ENCODE measurements at places on chromosomes 3 and 15.
A peak's percentile ranks its signal among the peaks of the same experiment; 100 is the strongest.

- no peak for DNase-seq
Measured at GRCh38 chr15:81053621-81054020, 52.9 kb downstream of the TLNRD1 start.

DNA sequence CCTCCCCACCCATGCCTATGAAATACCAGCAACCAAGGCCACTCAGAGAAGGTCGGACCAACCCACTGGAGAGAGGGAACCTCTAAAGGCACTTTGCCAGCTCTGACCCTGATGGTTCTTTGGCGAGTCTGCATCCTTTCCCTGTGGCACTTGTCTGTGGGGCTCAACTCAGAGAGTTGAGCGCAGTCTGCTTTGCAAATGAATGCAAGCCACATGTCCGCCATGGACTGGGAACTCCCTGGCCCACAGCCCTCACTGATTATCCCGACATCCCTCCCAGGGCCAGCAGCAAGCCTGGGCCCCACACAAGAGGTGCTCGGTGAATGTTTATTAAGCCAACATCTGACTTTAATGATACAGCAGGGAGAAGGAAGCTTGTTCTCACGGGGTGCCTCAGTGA lies 55.5 kb upstream of the HES1 start:
- no peak for DNase-seq

DNA sequence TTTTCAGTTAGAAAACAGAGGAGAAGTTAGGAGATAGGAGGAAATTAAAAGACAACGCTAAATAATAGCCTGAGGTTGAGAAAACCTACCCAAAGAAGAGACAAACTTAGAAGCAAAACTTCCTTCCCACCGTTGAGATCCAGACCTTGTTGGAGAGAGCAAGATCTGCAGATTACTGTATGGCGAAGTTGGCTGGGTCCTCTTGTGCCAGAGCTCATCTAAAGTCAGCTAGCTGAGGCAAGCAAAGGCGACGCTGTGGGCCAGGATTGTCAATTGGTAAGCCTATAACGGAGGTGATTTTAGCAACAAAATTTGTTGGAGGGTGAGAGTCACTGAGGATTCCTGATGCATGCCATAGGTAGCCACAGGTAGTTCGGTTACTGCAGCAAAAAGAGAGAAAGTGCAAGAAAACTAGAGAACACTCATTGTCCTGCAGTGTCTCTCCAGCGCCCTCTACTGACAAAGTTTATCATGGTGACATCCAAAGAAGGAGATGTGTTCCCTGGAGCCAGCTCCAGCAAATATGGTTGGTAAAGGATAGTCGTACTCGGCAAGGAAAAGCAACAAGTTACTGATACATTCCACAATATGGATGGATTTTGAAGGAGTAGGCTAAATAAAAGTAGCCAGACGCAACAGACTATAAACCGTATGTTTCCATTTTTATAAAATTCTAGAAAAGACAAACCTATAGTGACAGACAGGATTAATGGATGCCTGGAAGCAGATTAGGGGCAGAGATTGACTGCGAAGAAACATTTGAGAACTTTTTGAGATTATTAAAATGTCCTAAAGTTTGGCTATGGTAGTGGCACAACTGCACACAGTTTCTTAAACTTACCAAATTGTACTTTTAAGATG lies 9.8 kb upstream of the OR5K4 start:
- peak; percentile 19 for DNase-seq

GRCh38 chr3:100912976-100913545 lies 80.2 kb downstream of the ABI3BP start:
- no peak for DNase-seq

DNA sequence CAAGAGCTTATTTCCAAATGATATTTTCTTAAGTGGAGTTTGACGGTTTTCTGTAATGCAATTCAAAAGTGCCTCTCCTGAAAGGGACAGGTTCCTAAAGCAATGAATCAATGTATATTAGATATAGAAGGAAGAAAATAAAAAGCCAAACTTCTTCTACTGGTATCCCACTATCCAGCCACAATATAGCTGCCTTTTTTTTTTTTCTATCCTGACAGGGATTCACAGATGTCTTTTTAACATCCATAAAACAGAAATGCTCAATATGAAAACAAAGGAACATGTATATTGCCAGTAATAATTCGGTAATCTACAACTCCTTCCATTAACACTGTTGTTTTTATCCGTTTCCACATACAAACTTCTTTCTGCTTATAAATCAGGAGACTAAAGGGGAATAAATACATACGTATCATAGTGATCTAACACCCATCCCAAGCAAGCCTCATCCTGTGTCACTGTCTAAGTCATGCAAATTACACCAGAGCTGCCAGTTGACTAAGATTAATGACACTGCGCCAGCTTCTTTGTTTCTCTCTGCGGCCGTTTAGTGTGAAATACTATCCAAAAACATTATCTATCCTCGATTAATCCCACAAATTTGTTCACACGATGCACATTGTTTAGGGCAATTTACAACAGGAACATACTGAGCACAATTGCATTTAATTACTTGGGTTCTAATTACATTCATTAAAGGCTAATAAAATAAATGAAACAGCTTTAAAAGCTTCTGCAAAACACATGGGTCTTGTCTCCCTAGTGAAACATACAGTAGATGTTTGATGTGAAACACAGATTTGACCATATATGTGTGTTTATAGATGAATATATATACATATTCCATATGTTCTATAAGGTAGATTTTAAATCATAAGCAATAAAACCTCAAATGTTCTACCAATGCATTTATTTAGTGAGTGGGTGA lies 51.9 kb upstream of the CDIN1 start:
- DNase-seq, result peak; percentile 37

DNA sequence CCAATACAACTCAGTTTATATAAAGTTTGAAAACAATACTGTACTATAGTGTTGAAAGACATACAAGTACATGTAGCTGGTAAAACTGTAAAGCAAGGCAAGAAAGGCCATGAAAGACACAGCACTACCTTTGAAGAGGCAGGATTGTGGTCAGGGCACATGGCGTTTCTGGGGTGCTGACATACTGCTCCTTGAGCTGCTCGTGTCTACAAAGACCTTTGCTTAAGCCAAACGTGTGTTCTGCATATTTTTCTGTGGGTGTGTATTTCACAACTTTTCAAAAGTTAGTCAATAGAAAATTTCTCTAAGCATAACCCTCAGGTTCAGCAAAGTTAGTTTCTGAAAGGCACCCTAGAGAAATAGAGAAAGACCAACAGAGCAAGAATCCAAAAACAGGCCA lies 14.1 kb upstream of the TOPAZ1 start:
- no peak for DNase-seq

DNA sequence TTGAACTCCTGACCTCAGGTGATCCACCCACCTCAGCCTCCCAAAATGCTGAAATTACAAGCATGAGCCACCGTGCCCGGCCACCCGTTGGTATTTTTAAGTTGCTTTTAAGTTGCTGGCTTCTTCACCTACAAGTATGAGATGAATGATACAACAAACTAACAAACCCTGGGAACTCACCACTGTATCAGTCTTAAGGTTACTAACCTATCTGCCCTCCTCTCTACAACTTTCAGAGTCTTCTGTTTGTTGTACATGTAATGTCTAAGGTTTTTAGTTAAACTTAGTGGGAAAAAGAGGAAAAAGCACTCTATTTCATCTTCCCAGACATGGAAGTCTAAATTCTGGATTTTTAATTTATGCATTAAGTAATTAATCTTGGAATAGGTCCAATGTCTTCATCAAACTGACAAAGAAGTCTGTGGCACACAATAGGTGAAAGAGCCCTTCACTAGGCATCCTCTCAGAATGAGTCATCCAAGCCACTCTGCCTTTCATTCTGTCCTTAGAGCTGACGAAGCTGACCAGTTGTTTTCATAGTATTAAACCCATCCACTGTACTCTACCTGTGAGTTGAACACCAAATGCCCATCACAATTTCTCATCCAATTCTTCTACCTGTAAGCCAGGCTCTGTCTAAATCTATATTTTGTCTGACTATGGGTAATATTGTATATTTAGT lies 936.1 kb downstream of the TUSC7 start:
- no peak for DNase-seq
